Activated CD4-positive, CD25-positive, alpha-beta regulatory T cell treated with anti-CD3 and anti-CD28 coated beads, Interleukin-2, amount 50 U/mL, for 16 hours (primary cell): ENCODE measurements at places on chromosomes 16 and 17.

DNA sequence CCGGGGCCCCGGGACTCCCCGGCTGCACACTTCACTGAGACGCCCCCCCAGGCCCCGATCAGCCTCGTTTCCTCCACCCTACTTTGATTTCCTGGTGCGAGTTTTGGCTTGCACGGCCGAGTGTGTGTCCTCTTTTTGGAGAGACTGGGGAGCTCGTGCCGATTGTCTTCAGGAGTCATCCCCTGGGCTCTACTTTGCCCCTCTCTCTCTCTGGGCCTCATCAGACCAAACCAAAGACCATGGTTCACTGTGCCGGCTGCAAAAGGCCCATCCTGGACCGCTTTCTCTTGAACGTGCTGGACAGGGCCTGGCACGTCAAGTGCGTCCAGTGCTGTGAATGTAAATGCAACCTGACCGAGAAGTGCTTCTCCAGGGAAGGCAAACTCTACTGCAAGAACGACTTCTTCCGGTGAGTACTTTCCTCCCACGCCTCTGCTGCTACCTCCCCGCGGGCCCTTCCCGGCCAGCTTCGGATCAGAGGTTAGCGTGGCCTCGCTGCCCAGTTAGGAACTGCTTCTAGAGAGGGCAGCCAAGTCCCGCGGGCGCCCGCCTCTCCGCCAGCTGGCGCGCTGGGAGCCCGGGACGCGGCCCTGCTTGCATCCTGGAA, 787 bp downstream of the LHX1 start:
- no peak for DNase-seq

DNA sequence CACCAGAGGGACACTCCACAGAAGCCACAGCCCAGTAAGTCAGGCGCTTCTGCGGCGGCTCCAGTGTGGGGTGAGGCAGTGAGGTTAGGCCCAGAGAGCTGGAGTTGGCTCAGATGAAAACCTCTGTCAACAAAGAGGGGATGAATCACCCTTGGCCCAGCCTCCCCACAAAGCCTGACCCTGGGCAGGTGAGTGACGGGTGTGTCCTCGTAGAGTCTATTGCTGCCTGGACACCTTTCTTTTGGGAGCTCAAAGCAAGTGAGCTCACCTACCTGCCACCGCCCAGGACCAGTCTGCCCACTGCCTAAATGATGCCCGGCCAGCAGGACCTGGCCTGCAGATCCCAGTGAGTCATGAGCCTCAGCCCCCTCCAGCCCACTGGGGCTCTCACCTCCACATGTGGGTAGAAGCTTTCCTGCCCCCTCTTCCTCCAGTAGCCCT, 24.9 kb upstream of the DBNDD1 start:
- DNase-seq: no peak

DNA sequence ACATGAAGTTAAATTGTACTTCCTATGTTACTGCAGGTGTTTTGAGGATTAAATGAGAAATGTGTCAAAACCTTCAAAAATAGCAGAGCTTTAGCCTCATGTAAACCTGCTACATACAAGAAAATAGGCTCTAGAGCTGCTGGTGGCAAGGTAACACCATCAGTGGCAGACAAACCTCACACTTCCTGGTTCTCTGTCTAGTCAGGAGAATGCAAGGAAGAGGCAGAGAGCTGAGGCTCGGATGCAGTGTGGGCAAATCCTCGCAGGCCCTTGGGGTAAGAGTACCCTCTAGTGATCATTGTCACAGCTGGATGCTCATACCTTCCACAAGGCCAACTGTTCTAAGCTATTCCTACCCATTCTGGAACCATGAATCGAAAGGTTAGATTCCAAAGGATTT, 14.2 kb downstream of the CIAPIN1 start:
- no peak for DNase-seq

DNA sequence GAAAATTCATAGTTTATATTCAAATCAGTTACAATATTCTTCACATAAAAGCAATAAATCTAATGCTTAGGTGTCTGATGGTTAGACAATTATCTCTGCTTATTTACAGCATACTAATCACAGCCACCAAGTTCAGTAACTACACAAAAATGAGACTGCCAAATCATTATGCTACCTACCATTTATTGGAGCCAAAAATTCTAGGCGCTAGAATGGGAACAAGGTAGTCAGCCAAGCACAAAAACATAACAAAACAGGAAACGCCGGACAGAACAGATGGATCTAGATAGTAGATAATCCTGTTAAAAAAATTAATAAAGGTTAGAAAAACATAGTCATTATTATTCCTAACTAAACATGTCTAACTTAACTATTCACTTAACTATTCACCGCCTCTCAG, 3.6 kb downstream of the ARL6IP1 start:
- DNase-seq: no peak

DNA sequence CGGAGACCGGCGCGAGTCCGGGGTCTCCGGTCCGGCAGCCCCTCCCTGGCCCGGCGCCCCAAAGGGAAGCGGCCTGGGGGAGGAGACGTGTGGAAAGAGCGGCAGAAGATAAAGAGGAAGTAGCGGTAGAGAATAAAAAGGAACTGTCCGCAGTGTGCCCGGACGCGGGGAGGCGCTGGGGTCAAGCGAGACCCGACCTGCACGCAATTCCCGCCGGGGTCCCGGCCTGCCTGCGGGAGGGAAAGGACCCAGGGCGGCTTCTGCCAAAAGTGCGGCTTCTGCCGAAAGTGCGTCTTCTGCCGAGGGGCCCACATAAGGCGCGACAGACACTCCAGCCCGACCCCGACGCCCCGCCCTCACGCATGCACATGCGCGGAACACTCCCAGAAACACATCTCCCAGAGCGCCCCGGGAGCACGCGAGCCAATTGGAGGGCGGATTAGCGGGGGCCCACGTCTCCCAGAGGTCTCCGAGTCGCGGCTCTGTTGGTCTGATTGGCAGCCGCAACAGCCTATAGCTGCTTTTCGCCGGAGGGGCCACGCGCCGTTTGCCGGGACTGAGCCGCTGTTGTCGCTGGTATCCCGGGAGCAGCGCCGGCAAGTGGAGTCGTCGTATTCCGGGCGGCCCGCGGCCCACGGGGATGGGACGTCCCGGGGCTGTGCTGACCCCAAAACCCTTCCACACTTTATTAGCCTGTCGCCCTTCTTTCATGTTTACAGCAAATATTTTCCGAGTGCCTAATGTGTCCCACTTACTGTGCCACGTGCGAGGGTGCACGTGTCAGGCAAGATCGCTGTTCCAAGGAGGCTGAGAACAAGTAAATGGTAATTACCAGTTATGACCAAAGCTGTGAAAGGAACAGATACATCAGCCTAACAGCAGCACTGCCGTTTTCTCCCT, 8.0 kb upstream of the MEFV start:
- peak; percentile 93 for DNase-seq

GRCh38 chr17:17394494-17394893, 82.3 kb upstream of the MED9 start:
- DNase-seq: no peak

GRCh38 chr16:683396-684070, 601 bp downstream of the JMJD8 start:
- DNase-seq: no peak

- no peak for DNase-seq
Measured at GRCh38 chr17:74241431-74241830, 28.1 kb downstream of the TTYH2 start.

GRCh38 chr16:55242667-55243066, 81.3 kb upstream of the IRX6 start:
- DNase-seq: no peak

GRCh38 chr17:34235389-34236028, 19.6 kb upstream of the CCL2 start:
- no peak for DNase-seq

DNA sequence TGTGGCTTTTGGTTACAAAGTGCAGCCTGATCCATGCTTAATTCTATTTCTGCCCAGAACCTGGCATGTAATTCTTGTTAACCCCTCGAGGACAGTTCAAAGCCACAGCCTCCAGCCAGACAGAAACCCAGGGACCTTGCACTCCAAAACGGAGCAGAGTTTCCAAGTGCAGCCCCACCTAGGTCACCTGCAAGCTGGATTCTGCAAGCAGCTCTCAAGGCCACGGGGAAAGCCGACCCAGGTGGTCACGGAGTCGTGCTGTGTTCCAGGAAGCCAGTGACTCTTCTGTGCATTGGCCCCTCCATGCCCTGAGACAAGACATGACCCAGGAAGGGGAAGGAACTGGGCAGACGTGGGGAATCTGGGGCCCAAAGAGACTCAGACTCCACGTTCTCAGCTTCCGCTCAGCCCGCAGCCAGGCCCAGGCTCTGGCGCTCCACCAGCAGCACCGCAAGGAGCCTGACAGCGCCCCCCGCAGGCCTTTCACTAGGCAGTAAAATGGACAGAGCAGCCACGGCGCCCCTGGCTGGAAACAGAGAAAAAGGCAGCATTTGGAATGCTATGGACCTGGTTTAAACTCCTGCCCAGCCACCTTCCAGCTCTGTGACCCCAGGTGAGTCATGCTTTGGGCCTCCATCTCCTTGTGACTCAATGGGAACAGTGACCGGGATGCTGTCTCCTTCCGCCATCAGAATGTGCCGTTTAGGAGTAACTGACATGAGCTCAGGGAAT, 27.3 kb upstream of the GSG1L start:
- DNase-seq: no peak

GRCh38 chr17:65395924-65396323, 165.5 kb downstream of the AXIN2 start:
- no peak for DNase-seq

DNA sequence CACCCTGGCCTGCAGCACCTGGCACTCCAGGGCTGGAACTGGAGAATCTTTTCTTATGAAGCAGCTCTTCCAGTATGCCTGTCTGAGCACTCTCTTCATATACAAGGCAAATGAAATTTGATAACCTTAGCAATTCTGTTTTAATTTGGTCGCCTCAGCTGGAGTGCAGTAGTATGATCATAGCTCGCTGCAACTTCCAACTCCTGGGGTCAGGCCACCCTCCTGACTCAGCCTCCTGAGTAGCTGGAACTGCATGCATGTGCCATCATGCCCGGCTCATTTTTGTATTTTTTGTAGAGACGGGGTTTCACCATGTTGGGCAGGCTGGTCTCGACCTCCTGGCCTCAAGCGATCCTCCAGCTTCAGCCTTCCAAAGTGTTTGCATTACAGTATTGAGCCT, 140.8 kb upstream of the CHMP6 start:
- DNase-seq: no peak

GRCh38 chr17:41769985-41770384, 16.5 kb downstream of the JUP start:
- DNase-seq: no peak

GRCh38 chr17:5533486-5534315, 47.3 kb downstream of the MIS12 start:
- no peak for DNase-seq

- no peak for DNase-seq
Measured at GRCh38 chr16:9791556-9791955, 390.7 kb downstream of the GRIN2A start.

DNA sequence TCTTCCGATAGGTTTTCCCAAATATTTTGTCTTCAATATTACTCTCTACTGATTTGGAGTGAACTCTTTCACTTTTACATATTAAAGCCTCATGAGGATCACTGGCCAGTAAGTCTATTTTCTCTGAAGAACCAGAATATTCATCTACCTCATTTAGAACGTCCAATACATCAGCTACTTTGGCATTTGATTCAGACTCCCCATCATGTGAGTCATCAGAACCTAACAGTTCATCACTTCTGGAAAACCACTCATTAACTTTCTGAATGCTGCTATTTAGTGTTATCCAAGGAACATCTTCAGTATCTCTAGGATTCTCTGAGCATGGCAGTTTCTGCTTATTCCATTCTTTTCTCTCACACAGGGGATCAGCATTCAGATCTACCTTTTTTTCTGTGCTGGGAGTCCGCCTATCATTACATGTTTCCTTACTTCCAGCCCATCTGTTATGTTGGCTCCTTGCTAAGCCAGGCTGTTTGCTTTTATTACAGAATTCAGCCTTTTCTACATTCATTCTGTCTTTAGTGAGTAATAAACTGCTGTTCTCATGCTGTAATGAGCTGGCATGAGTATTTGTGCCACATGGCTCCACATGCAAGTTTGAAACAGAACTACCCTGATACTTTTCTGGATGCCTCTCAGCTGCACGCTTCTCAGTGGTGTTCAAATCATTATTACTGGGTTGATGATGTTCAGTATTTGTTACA, 30.9 kb downstream of the BRCA1 start:
- no peak for DNase-seq

DNA sequence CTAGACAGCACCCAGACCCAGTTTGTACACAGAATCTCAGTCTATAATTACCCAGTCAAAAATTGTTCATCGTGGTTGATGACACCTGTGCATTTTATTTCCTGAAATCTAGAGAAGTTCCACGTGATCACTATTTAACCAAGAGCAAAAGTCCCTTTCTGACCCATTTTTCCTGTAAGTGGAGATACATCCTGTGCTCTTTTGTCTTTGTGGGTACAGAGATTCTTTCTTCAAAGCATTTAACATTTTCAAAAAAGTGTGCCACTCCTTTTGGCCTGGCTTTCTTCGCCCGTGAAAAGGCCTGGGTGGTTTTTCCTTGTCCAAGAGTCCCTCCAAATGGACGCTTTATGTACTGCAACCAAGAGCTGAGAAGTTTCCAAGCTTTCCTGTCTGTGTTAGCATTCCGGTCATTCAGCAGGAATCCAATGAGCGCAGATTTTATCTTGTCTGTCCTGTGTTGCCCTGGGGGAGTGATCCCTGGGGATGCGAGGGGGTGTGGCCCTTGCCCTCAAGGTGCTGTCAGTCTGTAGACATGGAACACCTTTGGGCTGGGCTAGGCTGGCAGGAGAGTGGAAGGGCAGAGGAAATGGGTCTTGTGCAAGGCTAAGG, 161.1 kb upstream of the CACNG5 start:
- DNase-seq: peak; percentile 15

- no peak for DNase-seq
Measured at GRCh38 chr17:12509801-12510200, 155.9 kb upstream of the MYOCD start.

- DNase-seq: no peak
Measured at GRCh38 chr16:6674071-6674470, 658.6 kb upstream of the RBFOX1 start.

GRCh38 chr17:49556223-49556943, 19.3 kb upstream of the NXPH3 start:
- DNase-seq: peak; percentile 69

DNA sequence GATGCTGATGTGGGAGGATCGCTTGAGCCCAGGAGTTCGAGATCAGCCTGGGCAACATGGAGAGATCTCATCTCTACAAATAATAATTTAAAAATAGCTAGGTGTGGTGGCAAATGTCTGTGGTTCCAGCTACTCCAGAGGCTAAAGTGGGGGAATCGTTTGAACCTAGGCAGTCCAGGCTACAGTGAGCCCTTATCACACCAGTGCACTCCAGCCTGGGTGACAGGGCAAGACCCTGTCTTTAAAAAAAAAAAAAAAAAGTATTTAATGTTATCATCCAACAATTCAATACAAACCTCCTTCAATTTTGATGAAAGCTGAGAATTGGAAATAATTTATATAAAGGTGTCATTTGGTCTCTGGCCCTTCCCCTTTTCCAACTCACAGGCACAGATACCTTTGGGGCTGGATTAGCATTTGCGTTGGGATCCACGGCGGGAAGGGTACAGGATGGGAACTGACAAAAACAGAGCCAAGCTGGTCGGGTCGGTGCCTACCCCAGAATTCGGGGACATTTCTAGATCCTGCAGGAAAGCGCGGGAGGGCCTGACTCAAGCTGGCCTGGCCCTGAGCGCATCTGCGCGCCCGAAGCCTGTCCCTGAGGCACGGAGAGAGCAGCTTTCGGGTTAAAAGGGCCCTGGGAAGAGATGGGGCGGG, 860 bp upstream of the DCAF7 start:
- no peak for DNase-seq
